Daoy (cell line): ENCODE measurements at places on chromosomes 13 and 19. TPM values are rescaled to one million over a fixed set of nuclear protein-coding genes. Genes with fewer than 3 reads are reported as not detected.

GFY gene
- total RNA-seq = not detected in 2 replicates

PCDH9 gene
- total RNA-seq = under 0.01 and 0.06 TPM in 2 replicates

KIR3DL1 gene
- not detected in 2 replicates for total RNA-seq

SLC17A7 gene
- total RNA-seq = not detected in 2 replicates

CDADC1 gene
- total RNA-seq = 0.80 and 30.1 TPM in 2 replicates

NAXD gene
- 11.4 and 14.7 TPM in 2 replicates for total RNA-seq

SIX5 gene
- 5.1 and 9.5 TPM in 2 replicates for total RNA-seq

SIN3B gene
- 14.3 and 16.5 TPM in 2 replicates for total RNA-seq

ERICH4 gene
- total RNA-seq = not detected in 2 replicates

ZNF700 gene
- 5.7 and 8.7 TPM in 2 replicates for total RNA-seq

ZNF160 gene
- 7.6 and 12.9 TPM in 2 replicates for total RNA-seq

MZT1 gene
- total RNA-seq = 35.5 and 36.8 TPM in 2 replicates

MFSD12 gene
- 50.5 and 93.6 TPM in 2 replicates for total RNA-seq

ZNF726 gene
- total RNA-seq = 8.9 and 13.9 TPM in 2 replicates

KL gene
- total RNA-seq = not detected in 2 replicates

NPHS1 gene
- total RNA-seq = not detected in 2 replicates

OR10H1 gene
- not detected in 2 replicates for total RNA-seq

MUC16 gene
- not detected in 2 replicates for total RNA-seq

TMEM38A gene
- 1.0 and 1.1 TPM in 2 replicates for total RNA-seq

DCAF15 gene
- total RNA-seq = 29.4 and 40.5 TPM in 2 replicates

CSNK1G2 gene
- total RNA-seq = 53.9 and 54.1 TPM in 2 replicates

PODNL1 gene
- total RNA-seq = not detected in 2 replicates

KASH5 gene
- total RNA-seq = not detected in 2 replicates
